ENCODE measurements at places on chromosomes 3 and 15.

GRCh38 chr15:82768414-82769054 is 37.3 kb downstream of the FSD2 start:
- no peak for DNase-seq

DNA sequence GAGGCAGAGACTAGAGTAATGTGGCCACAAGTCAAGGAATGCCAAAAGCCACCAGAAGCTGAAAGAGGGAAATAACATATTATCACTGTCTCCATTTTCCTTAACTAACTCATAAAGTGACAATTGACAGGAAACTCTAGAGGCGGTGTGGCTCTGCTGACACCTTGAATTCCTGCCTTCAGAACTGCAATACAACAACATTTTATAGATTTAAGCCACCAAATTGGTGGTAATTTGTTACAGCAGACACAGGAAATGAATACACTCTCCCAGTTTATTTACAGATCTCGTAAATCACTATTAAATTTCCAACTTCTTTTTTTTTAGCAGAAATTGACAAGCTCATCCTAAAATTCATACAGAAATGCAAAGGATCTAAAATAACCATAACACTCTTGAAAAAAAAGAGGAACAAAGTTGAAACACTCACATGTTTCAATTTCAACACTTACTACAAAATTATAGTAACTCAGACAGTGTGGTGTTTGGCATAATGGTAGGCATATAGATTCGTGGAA is 449.9 kb downstream of the OTOL1 start:
- DNase-seq = no peak

- no peak for DNase-seq
Observed at GRCh38 chr15:87219650-87220615, 1036.6 kb downstream of the NTRK3 start.

- DNase-seq = no peak
Observed at GRCh38 chr3:28376424-28376823, 27.8 kb upstream of the AZI2 start.

GRCh38 chr15:45714590-45715488 is 80.0 kb downstream of the SQOR start:
- no peak for DNase-seq

GRCh38 chr3:129501630-129502029 is 26.8 kb upstream of the RHO start:
- DNase-seq = no peak

- DNase-seq = no peak
Observed at GRCh38 chr3:129549006-129549800, 6.2 kb downstream of the H1-8 start.

GRCh38 chr3:107217172-107217571 is 160.1 kb upstream of the CCDC54 start:
- DNase-seq = no peak

DNA sequence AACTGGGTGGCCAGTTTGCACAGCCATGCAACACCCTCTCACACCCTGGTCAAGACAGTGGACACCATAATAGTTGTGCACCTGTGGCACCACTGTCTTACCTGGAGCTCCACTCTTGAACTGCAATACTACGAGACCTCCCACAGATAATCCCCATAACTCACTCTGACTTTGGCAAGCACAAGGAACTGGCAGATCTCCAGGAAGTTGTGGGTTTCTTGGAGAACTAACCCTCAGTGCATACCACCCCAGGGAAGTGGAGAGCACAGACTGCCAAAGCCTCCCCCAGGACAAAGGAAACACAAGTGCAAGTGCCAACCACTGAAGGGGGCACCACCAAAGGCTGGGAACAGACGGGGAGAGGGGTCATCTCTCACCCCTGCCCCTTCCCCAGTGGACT is 318.6 kb downstream of the SUCLG2 start:
- no peak for DNase-seq

- no peak for DNase-seq
Observed at GRCh38 chr3:142642956-142643355, 46.8 kb downstream of the PLS1 start.

DNA sequence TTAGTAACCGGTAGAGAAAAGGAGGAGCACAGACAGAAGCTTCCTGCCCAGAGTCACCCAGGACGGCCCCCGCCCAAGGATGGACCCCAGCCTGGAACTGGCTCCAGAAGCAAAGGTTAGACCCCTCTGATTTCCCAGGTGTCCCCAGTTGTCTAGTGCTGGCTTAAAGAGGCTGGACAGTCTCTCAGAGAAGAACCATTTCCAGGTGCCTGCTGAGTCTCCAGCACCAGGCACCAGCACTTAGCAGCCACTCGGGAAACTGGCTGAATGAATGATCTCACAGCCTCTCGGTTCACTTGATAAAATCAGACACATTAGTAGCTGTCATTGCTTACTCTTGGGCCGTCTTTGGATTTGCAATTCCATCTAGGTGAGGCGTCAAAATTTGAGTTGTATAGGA is 139.7 kb upstream of the HES1 start:
- no peak for DNase-seq

GRCh38 chr15:57085267-57085666 is 166.8 kb downstream of the TCF12 start:
- no peak for DNase-seq

- no peak for DNase-seq
Observed at GRCh38 chr3:45198264-45199260, 27.5 kb downstream of the TMEM158 start.

- DNase-seq = no peak
Observed at GRCh38 chr3:52405601-52406110, 39.2 kb downstream of the SEMA3G start.

DNA sequence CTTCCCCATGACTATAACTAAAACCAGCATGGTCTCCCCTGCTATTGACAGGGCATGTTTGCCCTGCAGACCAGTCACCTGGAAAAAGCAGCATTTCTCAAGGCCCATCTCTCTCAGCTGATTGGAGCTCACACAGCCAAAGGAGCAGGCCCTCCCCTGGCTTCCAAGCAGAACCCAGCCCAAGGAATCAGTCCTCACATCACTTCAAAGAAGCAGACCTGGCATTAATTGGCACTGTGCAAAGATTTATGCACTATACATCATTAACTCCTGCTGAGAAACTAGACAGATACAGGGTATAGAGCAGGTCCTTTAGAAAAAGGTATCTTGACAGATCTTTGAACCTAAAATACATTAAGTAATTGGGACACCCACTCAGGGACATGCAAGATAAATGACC is 323.8 kb upstream of the PPP2R3A start:
- no peak for DNase-seq

- DNase-seq = no peak
Observed at GRCh38 chr15:48683991-48684765, 38.7 kb upstream of the FBN1 start.

DNA sequence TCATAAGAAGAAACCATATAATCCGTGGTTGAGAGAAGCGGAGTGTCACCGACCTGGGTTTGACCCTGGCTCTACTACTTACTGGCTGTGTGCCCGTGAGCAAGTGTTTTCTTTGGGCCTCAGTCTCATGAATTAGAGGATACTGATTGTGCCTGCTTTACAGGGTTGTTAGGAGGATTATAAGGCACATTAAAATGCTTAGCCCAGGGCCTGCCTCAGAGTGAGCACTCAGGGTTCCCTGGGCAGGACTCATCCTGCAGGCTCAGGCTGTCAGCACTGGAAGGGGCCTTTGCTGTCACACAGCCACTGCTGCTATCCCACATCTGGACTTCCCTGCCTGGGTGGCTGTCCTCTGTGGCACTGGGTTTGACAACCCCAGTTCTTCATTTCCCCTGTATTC is 4.7 kb downstream of the PLA2G4F start:
- no peak for DNase-seq

GRCh38 chr3:14472471-14473351 is 67.4 kb downstream of the GRIP2 start:
- DNase-seq = no peak

- DNase-seq = no peak
Observed at GRCh38 chr15:62407216-62407615, 242.1 kb upstream of the C2CD4B start.

DNA sequence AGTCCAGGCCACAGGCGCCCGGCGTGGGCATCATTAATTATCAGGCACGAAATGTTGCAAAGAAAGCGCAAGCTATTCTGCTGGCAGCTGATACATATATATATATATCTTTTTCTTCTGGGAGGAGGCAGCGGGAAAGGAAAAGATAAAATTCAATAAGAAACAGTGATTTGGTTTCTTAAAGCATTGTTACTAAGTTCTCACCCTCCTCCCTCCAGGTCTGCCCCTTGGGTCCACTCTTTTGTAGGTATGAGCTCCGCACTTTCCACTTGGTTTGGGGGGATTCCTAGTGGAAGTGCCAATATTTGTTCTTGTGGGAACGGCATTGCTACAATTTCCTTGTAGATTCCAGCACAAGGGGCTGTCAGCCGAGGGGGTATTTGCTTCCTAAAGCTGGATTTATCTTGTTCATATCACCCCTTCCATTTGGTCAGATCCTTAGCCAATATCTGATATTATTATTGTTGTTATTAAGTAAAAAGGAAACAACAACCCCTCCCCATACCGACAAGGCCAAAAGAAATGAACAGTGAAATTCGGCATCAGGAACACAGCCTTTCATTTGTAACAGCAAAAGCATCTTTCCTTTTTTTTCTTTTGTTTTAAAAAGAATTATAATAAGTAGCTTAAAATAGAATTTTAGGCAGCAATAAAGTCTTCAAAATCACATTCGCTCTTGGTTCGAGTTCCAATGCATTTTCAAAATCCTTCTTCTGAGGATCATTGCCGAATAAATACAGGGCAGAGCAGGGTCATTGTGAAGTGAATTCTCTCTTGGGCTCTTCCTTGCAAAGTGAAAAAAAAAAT is 15.6 kb downstream of the ZIC1 start:
- no peak for DNase-seq

DNA sequence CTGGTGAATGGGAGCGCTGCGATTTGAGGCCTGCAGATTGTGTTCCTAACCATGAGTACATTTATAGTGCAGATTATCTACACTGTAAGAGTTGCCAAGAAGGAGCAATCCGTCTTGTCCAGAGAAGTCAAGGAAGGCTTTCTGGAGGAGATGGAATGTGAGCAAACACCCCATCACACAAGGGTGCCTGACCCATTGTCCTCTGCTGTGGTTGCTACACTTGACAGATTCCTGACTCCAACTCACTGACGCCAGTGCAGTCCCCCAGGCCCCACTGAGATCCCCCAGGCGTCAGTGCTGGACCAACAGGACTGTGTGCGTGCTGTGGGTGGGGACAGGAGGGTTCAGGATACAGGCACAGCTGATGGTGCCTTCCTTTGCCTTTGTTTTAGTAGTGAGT is 135.9 kb upstream of the TPM1 start:
- DNase-seq = no peak

DNA sequence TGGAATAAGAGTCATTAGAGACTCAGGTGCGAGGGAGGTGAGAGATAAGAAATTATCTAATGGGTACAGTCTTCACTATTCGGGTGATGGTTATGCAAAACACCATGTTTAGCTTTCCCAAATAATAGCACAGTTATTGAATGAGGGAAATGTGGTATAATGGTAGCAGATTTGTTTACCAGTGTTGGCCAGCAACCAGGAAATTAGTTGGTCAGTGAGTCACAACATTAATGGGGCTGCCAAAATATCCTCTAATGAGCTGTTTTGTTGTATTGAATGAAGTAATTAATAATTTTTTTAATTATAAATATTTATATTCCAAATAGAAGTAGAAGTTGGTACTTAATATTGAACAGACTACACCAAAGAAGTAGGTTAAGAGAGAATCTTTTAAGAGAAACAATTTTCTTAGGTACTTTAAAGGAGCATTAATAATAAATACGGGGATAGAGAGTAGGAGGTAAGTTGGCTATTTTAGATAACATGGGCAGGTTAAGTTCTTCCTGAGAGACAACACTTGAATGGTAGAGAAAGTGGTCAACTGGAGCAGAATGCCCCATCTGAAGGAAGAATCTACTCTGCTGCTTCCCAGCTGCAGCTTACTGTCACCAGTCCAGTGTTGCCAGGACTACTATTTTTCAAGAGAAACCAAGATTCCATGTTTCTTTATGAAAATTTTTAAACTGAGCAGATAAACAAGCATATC is 218.8 kb downstream of the UBE2E2 start:
- DNase-seq = no peak
